ENCODE measurements at places on chromosomes 3 and 15.

DNA sequence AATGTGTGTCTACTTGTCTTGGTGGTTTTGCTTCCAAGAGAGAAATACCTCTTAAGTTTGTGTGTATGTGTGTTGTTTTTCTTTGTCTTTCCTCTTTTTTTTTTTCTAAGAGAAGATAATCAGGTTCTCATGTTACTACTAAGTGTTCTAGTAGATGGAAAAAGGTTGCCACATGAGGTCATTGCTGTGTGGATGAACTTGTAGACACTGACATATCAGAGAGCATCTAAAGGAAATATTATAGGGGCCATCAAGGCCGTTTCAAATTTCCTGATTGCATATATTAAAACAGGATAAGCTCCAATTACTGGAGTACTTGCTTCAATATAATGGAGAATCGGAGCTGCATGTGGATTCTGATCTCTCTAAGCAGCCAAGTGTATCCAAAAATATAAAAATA lies 747.5 kb downstream of the NR2F2 start:
- DNase-seq: no peak

GRCh38 chr3:7423036-7423435 lies 562.1 kb downstream of the GRM7 start:
- DNase-seq: no peak

- DNase-seq: no peak
Observed at GRCh38 chr3:17752876-17753631, 10.6 kb upstream of the TBC1D5 start.

GRCh38 chr15:56839099-56839498 lies 79.3 kb upstream of the TCF12 start:
- no peak for DNase-seq

- no peak for DNase-seq
Observed at GRCh38 chr3:155553326-155553725, 191.5 kb downstream of the PLCH1 start.

Data from GM12891 (cell line).